ENCODE measurements at places on chromosomes 2 and 18.

- ATAC-seq = no peak
Measured at GRCh38 chr2:233476063-233476410, 90.5 kb downstream of the USP40 start.

- ATAC-seq = peak; percentile 95
Measured at GRCh38 chr2:64750817-64751285, 97.1 kb upstream of the SERTAD2 start.

- no peak for ATAC-seq
Measured at GRCh38 chr18:62536005-62536404, 13.2 kb downstream of the ZCCHC2 start.

GRCh38 chr2:144325086-144325485, 194.8 kb downstream of the ZEB2 start:
- ATAC-seq = peak; percentile 80

DNA sequence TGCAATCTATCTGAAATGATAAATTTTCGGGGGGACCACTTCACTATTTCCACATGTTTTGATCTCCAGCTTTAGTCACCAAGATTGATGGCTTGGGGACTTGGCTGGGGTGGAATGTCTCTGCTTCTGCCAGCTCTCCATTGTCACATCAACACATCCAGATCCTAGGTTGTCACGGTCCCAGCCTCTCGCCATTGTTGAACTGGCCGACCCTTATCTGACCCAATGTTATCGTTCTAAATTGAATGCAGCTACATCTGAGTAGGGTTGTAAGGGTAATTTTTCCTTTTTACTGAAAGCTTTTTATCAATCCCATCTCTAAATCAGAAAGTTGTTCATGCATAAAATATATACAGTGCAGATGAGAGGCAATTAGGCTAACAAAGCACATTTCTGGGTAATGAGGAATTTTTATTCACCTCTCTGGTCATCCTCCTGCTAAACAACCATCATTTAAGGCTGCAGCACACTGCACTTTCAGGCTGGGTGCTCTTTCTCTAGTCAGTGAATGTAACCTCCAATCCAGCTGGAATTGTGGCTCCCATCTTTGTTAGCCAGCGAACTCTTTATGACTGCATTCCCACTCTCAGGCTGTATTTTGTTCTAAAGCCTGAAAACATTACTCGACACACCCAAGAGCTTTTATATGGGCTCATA, 128.2 kb downstream of the COL4A4 start:
- ATAC-seq = no peak

DNA sequence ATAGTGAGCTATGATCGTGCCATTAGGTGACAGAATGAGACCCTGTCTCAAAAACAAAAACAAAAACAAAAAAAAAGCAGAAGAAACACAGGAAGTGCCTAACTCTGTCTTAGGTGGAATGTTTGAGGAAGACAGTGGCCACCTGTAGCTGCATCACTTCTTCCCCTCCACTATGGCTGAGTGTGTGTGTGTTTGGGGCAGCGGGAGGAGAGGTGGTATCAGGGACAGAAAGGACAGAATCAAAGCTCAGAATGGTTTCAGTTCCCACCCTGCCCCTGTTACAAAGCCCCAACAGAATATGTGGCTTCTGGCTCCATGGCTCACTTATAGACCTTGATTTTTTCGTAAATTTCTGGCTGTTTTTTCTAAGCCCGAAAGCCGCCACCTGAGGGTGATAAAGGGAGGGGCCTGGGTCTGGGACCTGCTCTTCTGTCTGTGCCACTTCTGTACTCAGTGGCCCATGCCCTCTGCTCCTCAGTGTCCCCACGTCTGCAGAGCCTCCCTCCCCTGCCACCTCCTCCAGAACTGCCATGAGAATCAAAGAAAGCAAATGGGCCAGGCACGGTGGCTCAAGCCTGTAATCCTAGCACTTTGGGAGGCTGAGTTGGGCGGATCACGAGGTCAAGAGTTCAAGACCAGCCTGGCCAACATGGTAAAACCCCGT, 27.4 kb downstream of the SERTAD2 start:
- ATAC-seq = no peak

DNA sequence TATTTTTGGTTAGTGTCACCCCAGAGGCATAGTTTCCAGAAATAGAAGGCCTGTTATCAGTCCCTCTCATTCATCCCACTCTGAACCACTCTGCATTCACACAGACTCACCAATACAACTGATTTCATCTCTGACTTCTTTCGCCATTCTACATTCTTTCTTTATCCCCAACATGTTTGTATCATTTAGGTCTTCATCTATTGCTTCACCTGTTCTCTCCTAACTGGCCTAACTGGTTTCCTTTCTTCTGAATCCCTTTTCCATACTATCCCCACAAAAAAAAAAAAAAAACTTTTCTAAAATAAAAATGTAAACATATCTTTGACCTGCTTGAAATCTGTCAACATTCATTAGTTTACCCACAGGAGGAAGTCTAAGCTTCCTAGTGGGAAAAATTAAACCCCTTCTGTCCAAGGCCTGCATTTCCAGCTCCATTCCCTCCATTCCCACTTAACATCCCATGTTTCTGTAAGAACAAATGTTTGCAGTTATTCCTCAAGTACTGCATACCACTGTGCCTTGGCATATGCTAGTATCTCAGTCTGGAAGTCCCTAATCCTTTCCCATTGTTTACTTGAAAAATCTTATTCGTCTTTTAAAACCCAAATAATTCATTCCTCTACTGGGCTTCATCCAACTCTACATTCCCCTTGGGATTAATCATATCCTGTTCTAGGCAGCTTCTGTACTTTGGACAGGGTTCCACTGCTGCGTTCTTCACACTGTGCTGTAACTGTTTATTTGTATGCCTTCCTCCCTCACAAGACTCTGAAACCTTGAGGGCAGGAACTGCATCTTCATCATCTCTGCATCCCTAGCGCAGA, 68.5 kb downstream of the FIGN start:
- ATAC-seq = no peak

DNA sequence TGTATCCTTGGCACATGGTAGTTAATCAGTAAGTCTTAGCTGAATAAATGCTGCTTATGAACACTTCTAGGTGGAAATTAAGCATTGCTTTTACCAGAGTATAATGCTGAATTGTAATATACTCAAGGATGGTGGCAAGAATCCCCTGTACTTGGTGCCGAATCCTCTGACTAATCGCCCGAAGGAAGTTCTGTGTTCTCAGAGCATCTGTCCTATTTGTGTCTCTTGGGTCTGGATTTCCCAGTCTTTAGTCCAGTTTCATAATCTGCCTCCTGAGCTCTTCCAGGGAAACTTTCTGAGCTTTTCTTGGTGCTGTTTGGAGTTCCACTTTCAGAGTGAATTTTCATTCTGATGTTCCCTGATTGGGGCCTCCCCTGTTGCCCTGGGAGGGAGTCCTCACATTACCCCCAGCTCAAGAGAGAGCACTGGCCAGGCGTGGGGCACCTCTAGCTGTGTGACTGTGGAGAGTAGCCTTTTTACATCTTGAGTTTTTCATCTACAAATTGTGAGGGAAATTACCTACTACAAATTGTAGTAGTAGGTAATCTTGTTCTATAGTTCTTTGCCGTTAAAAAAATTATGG, 144.9 kb downstream of the LTBP1 start:
- ATAC-seq = no peak

- no peak for ATAC-seq
Measured at GRCh38 chr2:170815746-170816503, 762 bp upstream of the GAD1 start.

DNA sequence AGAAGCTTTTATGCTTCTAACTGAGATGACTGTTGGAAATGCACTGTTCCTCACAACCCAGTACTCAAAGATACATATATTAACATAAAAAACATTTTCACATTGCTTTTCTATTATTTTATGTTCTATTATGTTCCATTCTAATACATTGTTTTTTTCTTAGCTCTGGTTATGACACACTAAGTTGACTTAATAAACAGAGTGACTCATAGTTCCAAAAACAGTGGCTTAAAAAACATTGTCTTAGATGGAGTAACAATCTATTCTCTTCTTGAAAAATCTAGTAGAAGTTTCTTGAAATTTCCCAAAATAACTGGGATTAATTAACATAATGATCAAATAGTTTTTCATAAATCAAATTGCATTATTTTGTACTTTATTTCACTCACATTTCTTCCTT, 328.2 kb upstream of the LRATD1 start:
- no peak for ATAC-seq

GRCh38 chr2:29130295-29130694, 15.1 kb downstream of the CLIP4 start:
- peak; percentile 45 for ATAC-seq

- no peak for ATAC-seq
Measured at GRCh38 chr2:71781695-71782228, 328.4 kb downstream of the DYSF start.

- no peak for ATAC-seq
Measured at GRCh38 chr2:95006588-95006987, 18.9 kb upstream of the MAL start.

DNA sequence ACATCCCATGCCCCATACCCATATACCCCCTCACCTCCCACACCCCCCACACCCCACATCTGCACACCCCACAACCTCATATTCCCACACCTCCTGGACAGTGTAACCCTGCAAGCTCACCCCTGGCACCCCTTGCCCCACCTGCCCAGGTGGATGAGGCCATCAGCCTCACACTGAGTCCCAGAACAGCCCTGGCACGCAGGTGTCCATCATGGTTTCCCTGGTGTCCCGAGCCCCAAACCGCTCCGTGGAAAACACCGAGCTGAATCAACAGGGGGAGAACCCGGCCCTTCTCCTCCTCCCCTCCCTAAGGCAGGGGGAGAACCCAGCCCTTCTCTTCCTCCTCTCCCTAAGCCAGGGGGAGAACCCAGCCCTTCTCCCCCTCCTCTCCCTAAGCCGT, 415.6 kb upstream of the SALL3 start:
- ATAC-seq = no peak

DNA sequence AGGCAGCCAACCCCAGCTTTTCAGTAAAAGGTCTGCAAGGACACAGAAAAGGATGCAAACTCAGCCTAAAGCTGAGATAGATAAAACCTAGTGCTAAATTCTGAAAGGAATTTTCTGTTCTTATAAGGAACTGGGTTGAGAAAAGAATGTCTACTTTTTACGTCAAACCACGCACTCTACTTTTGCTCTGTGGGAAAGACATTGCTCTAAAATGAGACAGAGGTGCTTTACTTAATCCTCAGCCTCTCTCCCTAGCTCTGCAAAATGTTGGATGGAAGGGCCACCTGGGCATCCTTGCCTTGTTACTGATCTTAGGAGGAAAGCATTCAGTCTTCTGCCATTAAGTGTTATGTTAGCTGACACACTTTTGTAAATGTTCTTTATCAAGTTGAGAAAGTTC, 72.1 kb upstream of the LINC00305 start:
- no peak for ATAC-seq

DNA sequence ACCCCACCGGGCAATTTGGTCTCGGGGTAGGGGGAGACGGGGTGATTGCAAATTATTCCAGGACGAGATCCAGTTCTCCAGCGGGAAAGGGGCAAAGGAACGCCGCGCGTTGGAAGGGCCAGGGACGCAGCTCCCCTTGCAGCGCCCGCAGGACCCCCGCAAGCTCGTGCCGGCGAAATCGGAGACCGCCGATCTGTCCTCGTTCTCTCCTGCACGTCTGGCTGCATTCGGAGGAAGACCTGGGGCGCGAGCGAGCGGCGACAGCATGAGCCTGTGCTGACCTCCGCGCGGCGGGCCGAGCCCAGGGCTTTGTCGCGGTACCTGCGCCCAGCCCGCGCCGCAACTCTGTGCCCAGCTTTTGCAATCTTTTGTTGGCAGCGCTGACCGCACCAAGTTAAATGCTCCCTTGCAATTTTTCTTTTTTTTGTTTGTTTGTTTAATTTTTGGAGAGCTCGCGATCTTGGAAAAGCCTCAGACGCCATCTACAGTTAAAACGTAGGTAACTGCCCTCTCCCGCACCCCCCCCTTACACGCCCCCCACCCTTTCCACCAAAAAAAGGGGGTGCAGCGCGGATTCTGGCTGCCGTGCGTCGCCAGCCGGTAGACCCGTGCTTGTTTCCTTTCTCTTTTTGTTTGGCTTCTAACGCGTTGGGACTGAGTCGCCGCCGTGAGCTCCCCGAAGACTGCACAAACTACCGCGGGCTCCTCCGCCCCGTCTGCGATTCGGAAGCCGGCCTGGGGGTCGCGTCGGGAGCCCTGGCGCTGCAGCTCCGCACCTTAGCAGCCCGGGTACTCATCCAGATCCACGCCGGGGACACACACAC, 667 bp downstream of the TRIB2 start:
- peak; percentile 67 for ATAC-seq

GRCh38 chr2:106540886-106541285, 53.7 kb downstream of the CD8B2 start:
- ATAC-seq = no peak

DNA sequence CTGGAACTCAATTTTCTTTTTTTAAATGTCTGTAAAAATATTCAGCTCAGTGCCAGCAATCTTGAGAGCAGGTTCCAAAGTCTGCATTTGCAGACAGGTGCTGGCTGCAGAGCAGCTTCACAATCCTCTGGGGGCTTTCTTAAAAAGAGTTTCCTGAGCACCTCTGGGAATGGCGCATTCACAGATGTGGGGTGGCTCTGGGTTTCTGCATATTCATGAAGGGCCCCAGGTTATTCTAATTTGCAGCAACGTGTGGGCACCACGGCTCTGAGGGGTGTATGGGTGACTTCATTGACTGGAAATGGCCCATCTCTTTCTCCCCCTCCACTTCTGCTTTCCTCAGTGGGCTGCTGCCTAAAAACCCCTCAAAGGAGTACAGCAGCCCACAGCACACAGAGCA, 225.0 kb upstream of the APCDD1 start:
- no peak for ATAC-seq

DNA sequence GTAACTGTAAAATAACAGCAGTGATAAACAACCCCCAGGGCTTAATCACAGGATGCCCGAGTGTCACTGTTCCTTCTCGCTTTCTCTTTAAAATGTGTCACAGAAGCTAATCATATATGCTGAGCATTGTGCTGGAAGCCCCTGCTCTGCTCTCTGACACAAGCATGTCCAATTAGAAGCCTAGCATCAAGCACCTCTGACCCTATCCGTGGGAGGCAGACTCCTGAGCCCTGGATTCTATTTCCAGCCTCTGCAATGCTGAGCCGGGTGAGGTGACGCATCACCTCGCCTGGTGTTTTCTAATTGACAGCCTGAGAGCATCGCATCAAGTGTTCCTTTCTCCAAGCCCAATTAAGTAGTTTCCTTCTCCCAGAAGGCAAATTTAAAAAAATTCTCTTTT, 19.7 kb upstream of the SCG2 start:
- ATAC-seq = no peak

DNA sequence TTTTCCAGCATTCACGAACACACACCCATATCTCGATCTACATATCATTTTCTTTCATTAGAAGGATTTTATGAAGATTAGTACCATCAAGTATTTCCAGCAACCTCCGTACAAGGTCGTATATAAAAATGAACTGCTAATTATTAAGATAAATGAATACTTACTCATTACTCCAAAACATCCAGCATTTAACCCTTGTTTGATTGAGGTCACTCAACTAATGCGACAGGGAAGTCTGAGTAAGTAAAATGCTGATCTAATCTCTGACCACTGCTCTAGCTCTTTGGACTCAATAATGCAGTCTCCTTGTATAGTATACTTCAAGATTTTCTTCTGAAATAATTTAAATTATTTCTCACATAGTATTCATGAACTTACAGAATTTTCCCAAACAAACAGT, 2.0 kb downstream of the ABHD3 start:
- ATAC-seq = no peak

- no peak for ATAC-seq
Measured at GRCh38 chr2:12054956-12055618, 308.7 kb downstream of the LPIN1 start.

Data from stimulated activated memory B cell treated with anti-CD40 and anti-IgM and Interleukin-4, amounts not matched to agents 10 μg/mL and 1 μg/mL and 100 μg/mL, for 72 hours (primary cell).